ENCODE measurements at places on chromosomes 5 and 9. TPM values are rescaled to one million over a fixed set of nuclear protein-coding genes. Genes with fewer than 3 reads are reported as not detected.

GRCh38 chr5:152456815-152457443, 51.9 kb upstream of the NMUR2 start:
- DNase-seq: no peak
- H3K4me3 ChIP-seq: no peak overlapping the region
- H3K27me3 ChIP-seq: no peaks in the 10 kb centered on the region
- peaks cover 8% of the 10 kb centered on the region for H3K4me1 ChIP-seq
- H3K27ac ChIP-seq: no peak overlapping the region
- no peaks in the 10 kb centered on the region for H3K36me3 ChIP-seq

DNA sequence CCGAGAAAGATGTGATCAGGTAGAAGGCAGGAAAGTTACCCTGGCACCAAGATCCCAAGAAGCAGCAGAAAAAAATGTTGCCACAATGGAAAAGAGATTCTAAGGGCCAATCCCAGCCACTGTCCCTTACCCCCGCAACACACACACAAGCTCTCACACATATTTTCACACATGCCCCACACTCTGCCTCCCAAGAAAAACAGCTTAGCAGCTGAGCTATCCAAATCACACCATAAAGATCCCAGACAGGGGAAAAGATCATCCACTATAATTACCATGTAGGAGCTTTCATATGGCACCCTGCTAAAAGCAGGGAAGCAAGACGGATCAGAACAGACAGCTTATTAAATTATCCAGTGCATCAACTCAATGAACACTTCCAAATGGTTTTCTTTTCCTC, 143.4 kb downstream of the FAM114A2 start:
- no peaks in the 10 kb centered on the region for H3K4me1 ChIP-seq
- H3K27ac ChIP-seq: no peak overlapping the region
- H3K27me3 ChIP-seq: peaks cover 2% of the 10 kb centered on the region
- no peak overlapping the region for H3K4me3 ChIP-seq
- no peaks in the 10 kb centered on the region for H3K36me3 ChIP-seq

Gene NUDT12
- total RNA-seq: 10.9 TPM

GRCh38 chr5:153991168-153991567, 47.5 kb downstream of the FAM114A2 start:
- H3K36me3 ChIP-seq: no peaks in the 10 kb centered on the region
- H3K4me1 ChIP-seq: no peaks in the 10 kb centered on the region
- peaks cover 2% of the 10 kb centered on the region for H3K27me3 ChIP-seq
- DNase-seq: no peak
- H3K27ac ChIP-seq: no peak overlapping the region
- H3K4me3 ChIP-seq: no peak overlapping the region

GRCh38 chr9:86753836-86754235, 193.5 kb downstream of the GAS1 start:
- H3K4me1 ChIP-seq: no peaks in the 10 kb centered on the region
- no peak overlapping the region for H3K27ac ChIP-seq
- H3K27me3 ChIP-seq: no peaks in the 10 kb centered on the region
- H3K4me3 ChIP-seq: no peak overlapping the region
- no peaks in the 10 kb centered on the region for H3K36me3 ChIP-seq

GRCh38 chr5:125233944-125234343, 487.5 kb upstream of the ZNF608 start:
- no peak for DNase-seq
- no peaks in the 10 kb centered on the region for H3K27me3 ChIP-seq
- H3K27ac ChIP-seq: no peak overlapping the region

- H3K27me3 ChIP-seq: peaks cover 2% of the 10 kb centered on the region
- H3K27ac ChIP-seq: no peak overlapping the region
- no peaks in the 10 kb centered on the region for H3K36me3 ChIP-seq
- H3K4me1 ChIP-seq: peaks cover 35% of the 10 kb centered on the region
Measured at GRCh38 chr5:112691758-112692157, 45.9 kb upstream of the APC start.

DNA sequence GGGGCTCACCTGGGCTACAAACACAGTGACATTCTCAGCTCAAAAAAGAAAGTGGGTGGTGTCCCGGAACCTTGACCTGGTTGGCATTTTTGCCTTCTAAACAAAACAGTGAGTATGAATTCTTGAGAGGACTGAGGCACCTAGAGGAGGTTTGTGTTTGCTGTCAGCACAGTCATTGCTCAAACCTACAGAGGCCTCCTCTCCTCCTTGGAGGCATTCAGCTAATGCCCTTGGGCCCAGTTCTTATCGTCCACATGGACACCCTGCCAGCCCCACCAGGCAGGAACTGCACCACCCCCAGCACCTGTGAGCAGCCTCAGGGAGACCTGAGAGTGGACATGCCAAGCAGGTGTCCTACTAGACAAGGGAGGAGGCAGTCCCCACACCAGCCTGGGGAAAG, 156.7 kb downstream of the SYK start:
- no peaks in the 10 kb centered on the region for H3K4me1 ChIP-seq
- no peak overlapping the region for H3K4me3 ChIP-seq
- H3K27ac ChIP-seq: no peak overlapping the region

Gene KIF4B
- total RNA-seq: not detected

Gene INSL4
- total RNA-seq: not detected

Gene C9orf152
- total RNA-seq: not detected

Gene ITGA2
- not detected for total RNA-seq

Gene FOXD4L3
- 0.27 TPM for total RNA-seq

Gene NMUR2
- not detected for total RNA-seq

Gene CARD6
- total RNA-seq: not detected

Gene INIP
- total RNA-seq: 17.6 TPM

GRCh38 chr9:71557310-71557709, 211.0 kb downstream of the CEMIP2 start:
- H3K4me3 ChIP-seq: no peak overlapping the region
- peaks cover 3% of the 10 kb centered on the region for H3K4me1 ChIP-seq
- H3K27ac ChIP-seq: no peak overlapping the region
- no peak for DNase-seq
- no peaks in the 10 kb centered on the region for H3K27me3 ChIP-seq
- H3K36me3 ChIP-seq: no peaks in the 10 kb centered on the region

Gene GRK6
- 43.9 TPM for total RNA-seq

- DNase-seq: no peak
- no peaks in the 10 kb centered on the region for H3K4me1 ChIP-seq
- H3K27me3 ChIP-seq: peaks cover 1% of the 10 kb centered on the region
- H3K4me3 ChIP-seq: no peak overlapping the region
- no peaks in the 10 kb centered on the region for H3K36me3 ChIP-seq
- H3K27ac ChIP-seq: no peak overlapping the region
Measured at GRCh38 chr9:111937781-111938426, 41.3 kb downstream of the UGCG start.

- no peak overlapping the region for H3K27ac ChIP-seq
- H3K4me1 ChIP-seq: peaks cover 20% of the 10 kb centered on the region
- H3K36me3 ChIP-seq: no peaks in the 10 kb centered on the region
- DNase-seq: no peak
- no peak overlapping the region for H3K4me3 ChIP-seq
Measured at GRCh38 chr9:69376651-69377050, 51.6 kb downstream of the ENTREP1 start.

Gene ADGRV1
- 18.2 TPM for total RNA-seq

DNA sequence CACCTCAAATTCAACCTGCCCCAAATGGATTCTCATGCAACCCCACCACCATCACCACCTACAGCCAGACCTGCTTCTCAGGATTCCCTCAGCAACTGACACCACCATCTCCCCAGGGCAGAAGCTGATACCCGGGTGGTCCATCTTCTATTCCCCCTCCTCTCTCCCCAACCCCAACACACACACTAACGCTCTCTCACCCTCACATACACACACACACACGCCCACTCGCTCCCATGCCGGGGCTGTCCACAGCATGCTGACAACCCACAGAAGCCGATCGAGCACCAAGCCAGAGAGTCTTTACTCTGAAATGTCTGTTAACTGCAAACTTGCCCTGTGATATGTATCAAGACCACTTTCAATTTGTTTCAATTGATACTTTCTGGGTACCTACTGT, 28.4 kb downstream of the B4GALT1 start:
- peaks cover 12% of the 10 kb centered on the region for H3K4me1 ChIP-seq
- H3K36me3 ChIP-seq: no peaks in the 10 kb centered on the region
- DNase-seq: no peak
- peaks cover 12% of the 10 kb centered on the region for H3K27me3 ChIP-seq

DNA sequence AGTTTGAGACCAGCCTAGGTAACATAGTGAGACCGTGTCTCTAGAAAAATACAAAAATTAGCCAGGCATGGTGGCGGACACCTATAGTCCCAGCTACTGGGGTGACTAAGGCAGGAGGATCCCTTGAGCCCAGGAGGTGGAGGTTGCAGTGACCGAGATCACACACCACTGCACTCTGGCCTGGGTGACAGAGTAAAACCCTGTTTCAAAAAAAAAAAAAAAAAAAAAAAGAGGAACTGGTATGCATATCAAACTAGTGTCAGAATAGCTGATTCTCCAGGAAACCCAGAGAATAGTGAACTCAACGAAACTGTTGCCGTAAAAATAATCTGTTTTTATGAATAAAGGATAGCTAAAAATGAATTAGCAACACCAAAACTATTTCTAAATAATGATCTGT, 126.6 kb upstream of the BASP1 start:
- H3K27me3 ChIP-seq: no peaks in the 10 kb centered on the region
- no peaks in the 10 kb centered on the region for H3K4me1 ChIP-seq
- H3K36me3 ChIP-seq: no peaks in the 10 kb centered on the region

- no peak overlapping the region for H3K4me3 ChIP-seq
- H3K27me3 ChIP-seq: no peaks in the 10 kb centered on the region
- no peaks in the 10 kb centered on the region for H3K4me1 ChIP-seq
Measured at GRCh38 chr9:18274693-18275092, 199.3 kb upstream of the ADAMTSL1 start.

DNA sequence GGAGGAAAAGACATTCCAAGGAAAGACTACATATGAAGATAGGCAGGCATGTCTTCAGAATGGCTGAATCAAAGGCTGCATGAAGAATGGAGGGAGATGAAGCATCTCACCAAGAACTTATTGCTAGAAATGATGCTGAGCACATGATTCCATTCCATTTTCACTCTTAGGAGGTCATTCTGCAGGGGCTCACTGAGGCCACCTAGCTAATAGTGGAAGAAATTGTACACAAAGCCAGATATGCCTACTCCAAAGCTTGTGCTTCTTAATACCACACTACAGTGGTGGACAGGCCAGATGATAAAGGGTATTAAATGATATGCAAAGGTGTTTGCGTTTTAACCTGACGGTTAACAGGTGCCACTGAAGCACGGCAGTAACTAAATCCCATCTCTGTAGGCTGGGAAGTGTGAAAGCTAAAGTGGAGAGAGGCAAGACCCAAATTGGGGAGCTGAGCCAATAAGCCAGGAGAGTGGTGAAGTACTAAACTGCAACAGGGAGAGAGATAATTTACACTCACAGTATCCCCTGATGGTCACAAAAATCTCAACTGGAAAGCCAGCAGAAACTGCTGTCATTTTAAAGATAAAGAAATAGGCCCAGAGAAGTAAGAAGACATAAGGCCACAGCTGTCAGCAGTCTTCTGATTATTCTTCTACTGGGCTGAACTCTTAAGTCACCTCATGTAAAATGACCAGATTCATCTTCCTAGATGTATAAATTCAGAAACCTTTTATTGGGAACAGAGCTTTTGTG, 14.6 kb downstream of the NDUFA8 start:
- no peaks in the 10 kb centered on the region for H3K36me3 ChIP-seq
- H3K27me3 ChIP-seq: peaks cover 3% of the 10 kb centered on the region
- no peak for DNase-seq
- H3K4me1 ChIP-seq: no peaks in the 10 kb centered on the region

Gene SPEF2
- 0.96 TPM for total RNA-seq

GRCh38 chr9:92406477-92406876, 2.1 kb upstream of the OGN start:
- no peaks in the 10 kb centered on the region for H3K27me3 ChIP-seq
- no peak overlapping the region for H3K27ac ChIP-seq
- H3K4me3 ChIP-seq: no peak overlapping the region
- no peaks in the 10 kb centered on the region for H3K36me3 ChIP-seq
- no peaks in the 10 kb centered on the region for H3K4me1 ChIP-seq
- no peak for DNase-seq
